GM13977 (cell line): ENCODE measurements at places on chromosomes 16 and 17.

DNA sequence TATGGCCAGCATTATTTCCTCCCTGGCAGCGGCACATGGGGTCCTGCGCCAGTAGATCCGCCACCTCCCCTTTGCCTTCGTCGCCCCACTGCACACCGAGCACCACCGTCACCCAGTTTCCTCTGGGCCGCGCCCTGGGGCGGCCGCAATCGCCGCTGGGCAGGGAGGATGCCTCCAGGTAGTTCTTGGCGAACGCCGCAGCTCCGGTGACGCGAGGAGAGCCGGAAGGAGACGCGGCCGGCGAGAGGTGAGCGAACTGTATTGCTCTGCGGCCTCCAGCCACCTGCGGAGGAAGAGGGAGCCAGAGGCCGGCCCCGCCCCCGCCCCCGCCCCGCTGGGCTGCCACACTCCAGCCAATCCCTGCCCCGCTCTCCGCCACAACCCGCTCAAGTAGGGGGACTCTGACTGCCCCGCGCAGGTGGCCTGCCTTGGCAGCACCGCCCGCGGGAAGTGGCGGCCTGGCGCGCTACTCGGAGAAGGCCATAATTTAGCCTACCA, 11.8 kb upstream of the SLFN13 start:
- DNase-seq, result peak; percentile 86

DNA sequence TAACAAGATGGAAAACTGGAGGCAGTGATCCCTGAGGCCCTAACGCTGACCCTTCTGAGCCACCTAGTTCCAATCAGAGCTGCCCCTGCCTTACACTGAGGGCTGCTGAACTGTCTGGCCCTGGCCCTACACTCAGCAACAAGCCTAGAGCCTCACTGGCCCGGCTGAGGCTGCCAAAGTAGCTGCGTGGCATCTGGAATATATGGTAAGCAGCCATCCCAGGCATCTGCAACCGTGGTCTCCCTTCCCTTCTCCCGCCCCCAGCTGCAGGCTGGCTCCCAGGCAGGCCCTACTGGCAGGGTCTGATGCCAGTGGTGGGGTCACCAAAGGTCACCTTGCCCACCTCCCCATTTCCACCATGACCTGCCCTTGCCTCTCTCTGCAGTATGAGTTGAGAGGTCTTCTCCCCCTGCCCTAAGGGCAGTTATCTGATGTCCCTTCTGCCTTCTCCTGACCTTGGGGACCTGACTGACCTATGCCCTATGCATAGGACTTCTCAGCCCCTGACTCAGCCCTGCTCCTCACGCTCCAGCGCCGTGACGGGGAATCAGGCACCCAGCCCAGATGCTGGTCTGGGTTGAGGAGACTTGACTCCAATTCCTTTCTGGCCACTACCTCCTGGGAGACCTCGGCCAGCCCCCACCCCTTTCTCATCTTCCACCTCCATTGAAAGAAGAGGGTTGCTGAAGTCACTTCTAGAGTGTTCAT, 45.3 kb downstream of the CPNE2 start:
- no peak for DNase-seq

DNA sequence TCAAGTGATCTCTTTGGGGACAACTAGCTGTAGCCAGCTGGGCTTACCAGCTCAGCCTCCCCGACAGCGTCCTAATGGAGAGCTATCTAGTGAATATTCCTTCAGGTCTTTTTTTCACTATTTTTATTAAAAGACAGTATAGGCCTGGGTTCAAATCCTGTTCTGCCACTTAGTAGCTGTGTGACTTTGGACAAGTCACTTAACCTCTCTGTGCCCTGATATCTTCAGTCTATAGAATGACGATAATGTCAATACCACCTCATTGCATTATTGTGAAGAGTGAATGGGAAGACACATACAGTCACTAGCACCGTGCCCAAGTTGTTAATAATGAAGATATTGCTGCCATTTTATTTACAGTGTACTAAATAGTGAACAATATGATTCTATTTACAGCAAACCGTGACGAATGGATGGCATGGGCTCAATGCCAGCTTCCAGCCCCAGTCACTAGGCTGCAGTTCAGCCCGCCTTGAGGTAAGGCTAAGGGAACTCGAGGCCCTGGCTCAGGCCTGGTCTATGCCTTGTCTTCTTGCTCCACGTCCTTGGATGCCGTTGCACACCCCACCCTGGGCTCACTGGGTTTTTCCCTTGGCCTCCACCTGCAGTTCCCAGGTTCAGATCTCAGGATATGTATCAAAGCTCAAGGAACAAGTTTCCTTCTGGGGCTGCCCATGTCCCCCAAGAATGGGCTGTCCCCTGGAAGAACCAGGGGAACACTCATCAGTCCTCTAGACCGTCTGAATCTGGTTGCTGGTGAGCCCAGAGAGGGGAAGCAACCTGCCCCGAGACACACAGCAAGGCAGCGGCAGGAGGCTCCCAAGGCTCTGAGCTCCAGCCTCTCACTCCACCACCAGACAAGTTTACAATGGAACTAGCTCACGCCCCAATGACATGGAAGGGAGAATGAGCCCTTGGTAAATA, 95.4 kb upstream of the TNRC6C start:
- DNase-seq, result no peak

GRCh38 chr17:3049705-3050295, 13.6 kb downstream of the OR1D5 start:
- no peak for DNase-seq

- DNase-seq, result no peak
These were observed 14.9 kb downstream of the SEC14L5 start for GRCh38 chr16:4972938-4973587.

- peak; percentile 93 for DNase-seq
These were observed 6.7 kb downstream of the RHBDF1 start for GRCh38 chr16:65745-66144.

- no peak for DNase-seq
These were observed 8.9 kb downstream of the ZNF319 start for GRCh38 chr16:57991551-57992059.

DNA sequence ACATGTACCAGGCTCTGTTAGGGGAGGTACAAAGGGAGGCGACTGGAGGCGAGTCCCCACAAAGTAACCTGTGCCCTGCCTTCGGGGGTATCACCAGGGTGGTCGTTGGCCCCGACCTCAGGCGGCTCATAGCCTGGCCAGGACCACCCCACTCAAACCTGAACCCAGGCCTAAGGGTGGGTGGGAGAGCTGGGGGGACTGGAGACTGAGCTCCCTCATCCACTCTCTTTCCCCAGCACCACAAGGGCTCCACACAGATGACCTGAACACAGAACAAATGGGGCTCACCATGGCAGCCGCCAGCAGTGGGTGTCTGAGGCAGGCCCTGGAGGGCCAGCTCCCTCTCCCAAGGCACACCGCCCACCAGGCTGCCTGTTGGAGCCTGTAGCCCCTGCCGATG, 120.6 kb upstream of the TNRC6C start:
- DNase-seq, result no peak

DNA sequence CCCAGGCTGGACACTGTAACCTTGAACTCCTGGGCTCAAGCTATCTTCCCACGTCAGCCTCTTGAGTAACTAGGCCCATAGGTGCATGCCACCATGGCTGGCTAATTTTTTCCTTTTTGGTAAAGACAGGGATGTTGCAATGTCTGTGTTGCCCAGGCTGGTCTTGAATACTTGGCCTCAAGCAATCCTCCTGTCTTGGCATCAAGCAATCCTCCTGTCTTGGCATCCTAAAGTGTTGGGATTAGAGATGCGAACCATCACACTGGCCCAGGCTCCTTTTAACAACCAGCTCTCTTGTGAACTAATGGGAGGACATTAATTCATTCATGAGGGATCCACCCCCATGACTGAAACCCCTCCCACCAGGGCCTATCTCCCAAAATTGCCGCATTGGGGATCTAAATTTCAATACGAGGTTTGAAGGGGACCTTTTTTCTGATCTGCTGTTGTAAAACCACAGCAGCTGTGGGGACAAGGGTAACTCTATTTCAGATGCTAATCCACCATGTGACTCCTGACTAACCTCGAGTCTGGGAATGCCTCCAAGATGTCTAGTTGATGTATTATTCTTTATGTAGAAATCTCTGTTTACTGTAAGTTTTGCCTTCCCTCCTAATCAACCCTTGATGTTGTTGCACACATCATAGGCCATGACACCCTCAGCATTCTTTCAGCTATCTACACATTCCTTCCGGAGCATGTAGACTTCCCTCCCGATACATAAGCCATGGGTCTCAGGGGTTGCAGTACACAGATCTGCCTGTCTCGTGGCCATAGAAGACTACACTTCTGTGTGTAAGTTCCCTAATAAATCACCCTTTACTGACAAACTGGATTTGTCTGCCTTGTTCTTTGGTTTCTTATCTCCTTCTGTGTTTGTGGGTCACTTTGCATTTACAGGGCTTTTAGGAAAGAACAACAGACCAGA, 37.6 kb downstream of the RNF112 start:
- DNase-seq, result no peak

- no peak for DNase-seq
These were observed 1.1 kb downstream of the KANSL1 start for GRCh38 chr17:46192189-46192438.

- DNase-seq, result peak; percentile 96
These were observed at the start of the genes RANBP10 and TSNAXIP1 for GRCh38 chr16:67806428-67807147. TSS of gene RANBP10 (minus strand) at chr16:67806560. CDS start at chr16:67806536, 24 bp downstream. TSS of gene TSNAXIP1 (plus strand) at chr16:67806889. CDS start at chr16:67807150, 261 bp downstream.

DNA sequence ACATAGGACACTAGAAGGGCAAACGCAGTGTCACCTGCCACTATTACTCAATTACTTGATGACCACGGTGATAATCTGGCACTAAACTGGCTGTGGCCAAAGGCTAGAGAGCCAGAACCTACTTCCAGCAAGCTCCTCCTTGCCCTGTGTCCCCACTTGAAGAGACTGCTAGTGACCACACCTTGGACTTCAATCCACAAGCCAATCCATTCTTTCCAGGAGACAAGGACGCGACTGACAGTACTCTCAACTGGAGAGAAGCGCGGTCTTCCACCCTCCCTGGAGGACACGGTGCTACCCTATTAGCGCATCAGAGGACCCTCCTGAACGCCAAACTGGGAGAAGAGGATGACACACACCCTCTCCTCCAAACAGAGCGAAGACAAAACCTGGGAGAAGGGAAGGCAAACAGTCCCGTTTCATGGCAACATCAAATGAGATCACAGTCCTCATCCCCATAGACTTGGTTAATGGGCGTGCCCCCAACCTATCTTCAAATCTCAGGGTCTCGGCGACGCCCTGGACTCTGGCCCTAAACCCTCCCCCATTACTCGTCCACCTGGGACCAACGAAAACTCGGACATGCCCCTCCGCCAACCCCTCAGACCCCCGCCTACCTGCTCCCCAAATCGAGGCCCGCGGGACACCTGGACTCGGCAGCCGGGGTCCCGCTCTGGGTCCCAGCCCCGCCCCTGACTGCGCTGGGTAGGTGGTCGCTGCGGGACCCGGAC, 508 bp downstream of the FLCN start:
- DNase-seq, result peak; percentile 31

DNA sequence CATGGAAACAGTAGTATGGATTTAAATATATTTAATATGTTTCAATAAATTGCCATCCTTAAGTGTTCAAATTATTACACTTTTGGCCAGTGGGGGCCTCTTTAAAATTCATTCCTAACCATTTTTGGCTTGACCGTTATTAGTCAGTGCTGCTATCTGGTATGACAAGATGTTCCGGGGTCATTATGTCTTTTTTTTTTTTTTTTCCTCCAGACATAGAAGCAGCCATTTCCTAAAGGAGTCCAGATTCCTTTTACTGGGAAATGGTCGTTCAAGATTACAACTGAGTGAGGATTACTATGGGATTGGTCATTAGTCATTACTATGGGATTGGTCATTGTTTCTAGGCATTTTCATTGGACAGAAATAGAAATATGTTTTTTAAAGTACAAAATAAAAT, 53.4 kb downstream of the NF1 start:
- DNase-seq, result no peak

DNA sequence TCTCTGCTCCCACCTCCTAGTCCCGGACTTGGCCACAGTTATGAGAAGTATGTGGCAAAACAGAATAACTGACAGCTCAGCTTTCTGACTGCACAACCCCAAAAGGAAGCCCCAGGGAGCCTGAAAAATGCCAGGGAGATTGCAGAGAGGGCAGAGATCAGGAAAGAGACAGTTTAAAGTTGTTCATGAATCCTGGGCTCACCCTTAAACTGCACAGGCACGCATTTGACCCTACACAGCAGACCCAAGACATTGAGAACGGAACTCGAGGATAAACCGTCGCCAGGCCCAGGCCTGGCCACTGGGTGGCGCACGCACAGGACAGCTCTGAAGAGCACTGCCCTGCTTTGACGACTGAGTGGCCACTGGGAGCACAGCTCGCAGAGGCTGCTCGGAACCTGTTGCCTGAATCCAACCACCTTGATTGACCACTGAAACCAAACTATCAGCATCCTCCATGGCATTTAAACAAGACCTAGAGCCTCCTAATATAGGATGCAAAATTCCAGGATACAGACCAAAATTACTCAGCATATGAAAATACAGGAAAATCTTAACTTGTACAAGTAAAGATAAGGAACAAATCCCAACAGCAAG, 114.0 kb downstream of the C16orf95 start:
- peak; percentile 78 for DNase-seq

- DNase-seq, result no peak
These were observed 811 bp upstream of the MAP2K3 start for GRCh38 chr17:21283482-21284318.

DNA sequence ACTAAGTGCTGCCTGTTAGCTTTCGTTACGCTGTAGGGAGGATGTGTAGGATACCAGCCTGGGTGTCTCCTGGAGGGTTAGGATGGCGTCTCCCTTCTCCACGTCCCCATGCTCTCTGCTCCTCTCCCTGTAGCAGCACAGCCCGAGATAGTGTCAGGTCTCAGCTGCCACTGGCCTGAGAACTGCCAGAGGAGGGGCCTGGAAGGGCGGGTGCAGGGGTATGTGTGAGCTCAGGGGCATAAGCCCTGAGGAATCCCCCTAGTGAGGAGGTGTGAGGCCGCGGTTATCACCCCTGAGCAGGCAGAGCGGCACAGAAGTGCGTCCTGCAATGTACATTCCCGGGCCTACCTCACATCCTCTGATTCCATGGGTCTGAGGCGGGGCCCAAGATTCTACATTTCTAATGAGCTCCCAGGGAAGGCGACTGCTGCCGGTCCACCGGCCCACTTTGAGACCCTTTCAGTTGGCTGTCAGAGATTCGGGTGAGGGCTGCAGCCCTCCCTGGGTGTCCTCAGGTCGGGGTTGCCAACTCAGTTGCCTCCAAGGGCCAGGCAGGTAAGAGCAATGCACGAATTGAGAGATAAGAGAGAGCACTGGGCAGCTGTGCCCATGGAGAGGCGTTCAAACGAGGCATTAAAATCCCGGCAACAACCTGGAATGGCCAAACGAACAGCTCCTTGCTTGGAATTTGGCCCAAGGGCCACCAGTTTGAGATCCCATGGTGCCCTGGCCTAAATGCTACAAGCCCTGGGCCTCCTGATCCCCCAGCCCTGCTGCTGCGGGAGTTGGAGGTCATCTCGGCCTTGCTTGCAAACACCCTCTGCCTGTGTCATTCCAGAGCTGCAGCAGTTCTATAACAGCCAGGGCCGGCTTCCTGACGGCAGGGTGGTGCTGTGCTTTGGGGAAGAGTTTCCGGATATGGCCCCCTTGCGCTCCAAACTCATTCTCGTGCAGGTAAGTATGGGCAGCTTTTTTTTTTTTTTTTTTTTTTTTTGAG, 20.6 kb downstream of the IRF8 start:
- no peak for DNase-seq

- no peak for DNase-seq
These were observed 52.7 kb upstream of the CIBAR2 start for GRCh38 chr16:85164838-85165516.

DNA sequence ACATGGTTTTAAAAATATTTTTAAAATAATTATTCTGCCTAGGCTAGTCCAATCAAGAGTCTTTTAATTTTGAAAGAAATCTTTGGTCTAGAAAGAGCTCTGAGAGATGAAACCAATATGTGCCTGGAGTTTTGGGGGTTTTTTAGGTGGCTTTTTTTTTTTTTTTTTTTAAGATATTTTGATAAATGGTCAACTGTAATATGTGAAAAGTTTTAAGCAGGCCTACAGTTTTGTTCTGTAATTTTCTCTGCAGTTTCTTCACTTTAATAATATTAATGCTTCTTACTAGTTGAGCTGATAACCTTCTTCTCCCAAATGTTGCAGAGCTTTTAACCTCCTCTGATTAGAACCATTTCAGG, 45.1 kb downstream of the OMG start:
- DNase-seq, result no peak
